ENCODE measurements at places on chromosomes 16 and 17. TPM values are rescaled to one million over a fixed set of nuclear protein-coding genes. Genes with fewer than 3 reads are reported as not detected.

The KRT16 gene
- total RNA-seq = not detected

The NME1 gene
- total RNA-seq = 18.9 TPM

The PLXDC1 gene
- 12.2 TPM for total RNA-seq

The TOM1L2 gene
- 284 TPM for total RNA-seq

The HOXB6 gene
- total RNA-seq = 0.66 TPM

The PRKCB gene
- 1.6 TPM for total RNA-seq

The DHRS7C gene
- 3.1 TPM for total RNA-seq

The KRTAP9-8 gene
- total RNA-seq = not detected

The KCNH6 gene
- total RNA-seq = not detected

The KRT28 gene
- total RNA-seq = not detected

The NEURL4 gene
- 31.9 TPM for total RNA-seq

GRCh38 chr16:21117567-21117966 lies 33.1 kb downstream of the DNAH3 start:
- no peak for DNase-seq
- no peak overlapping the region for H3K27ac ChIP-seq
- no peaks in the 10 kb centered on the region for H3K27me3 ChIP-seq
- no peaks in the 10 kb centered on the region for H3K36me3 ChIP-seq

DNA sequence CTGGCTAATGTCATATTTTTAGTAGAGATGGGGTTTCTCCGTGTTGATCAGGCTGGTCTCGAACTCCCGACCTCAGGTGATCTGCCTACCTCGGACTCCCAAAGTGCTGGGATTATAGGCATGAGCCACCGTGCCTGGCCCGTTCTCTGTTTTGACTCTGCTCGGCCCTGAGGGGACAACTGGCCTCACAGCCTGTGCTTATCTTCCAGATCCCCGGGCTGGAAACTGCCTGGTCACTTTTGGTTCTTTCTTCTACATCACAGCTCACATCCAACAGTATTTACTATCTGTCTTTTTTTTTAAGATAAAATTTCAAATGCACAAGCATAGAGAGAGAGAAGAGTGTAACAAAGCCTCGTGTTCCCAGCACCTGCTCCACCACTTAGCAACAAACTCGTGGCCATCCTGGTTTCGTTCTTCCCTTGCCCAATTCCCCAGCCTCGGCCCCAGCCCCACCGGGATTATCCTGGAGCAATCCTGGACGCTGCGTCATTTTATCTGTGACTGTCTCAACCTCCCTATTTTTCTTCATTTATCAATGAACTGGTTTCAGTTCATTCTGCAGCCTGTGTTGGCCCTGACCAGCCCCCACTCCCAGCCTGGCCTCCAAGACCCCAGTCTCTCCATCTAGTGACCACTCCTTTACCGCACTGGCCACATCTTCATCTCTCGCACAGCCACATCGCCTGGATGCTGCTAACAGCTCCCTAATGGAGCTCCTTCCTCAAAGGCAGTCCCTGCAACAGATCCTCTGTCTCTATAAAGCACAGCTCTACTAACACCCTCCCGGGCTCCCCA lies 21.1 kb downstream of the PIMREG start:
- no peak overlapping the region for H3K27ac ChIP-seq
- no peaks in the 10 kb centered on the region for H3K36me3 ChIP-seq
- DNase-seq = no peak
- H3K4me3 ChIP-seq = no peak overlapping the region

- peak overlapping the region; percentile 71 for H3K4me3 ChIP-seq
- peak; percentile 79 for DNase-seq
- H3K27me3 ChIP-seq = no peaks in the 10 kb centered on the region
- H3K27ac ChIP-seq = peak overlapping the region; percentile 88
Observed at GRCh38 chr17:75077496-75078283, 10.1 kb upstream of the SLC16A5 start.

DNA sequence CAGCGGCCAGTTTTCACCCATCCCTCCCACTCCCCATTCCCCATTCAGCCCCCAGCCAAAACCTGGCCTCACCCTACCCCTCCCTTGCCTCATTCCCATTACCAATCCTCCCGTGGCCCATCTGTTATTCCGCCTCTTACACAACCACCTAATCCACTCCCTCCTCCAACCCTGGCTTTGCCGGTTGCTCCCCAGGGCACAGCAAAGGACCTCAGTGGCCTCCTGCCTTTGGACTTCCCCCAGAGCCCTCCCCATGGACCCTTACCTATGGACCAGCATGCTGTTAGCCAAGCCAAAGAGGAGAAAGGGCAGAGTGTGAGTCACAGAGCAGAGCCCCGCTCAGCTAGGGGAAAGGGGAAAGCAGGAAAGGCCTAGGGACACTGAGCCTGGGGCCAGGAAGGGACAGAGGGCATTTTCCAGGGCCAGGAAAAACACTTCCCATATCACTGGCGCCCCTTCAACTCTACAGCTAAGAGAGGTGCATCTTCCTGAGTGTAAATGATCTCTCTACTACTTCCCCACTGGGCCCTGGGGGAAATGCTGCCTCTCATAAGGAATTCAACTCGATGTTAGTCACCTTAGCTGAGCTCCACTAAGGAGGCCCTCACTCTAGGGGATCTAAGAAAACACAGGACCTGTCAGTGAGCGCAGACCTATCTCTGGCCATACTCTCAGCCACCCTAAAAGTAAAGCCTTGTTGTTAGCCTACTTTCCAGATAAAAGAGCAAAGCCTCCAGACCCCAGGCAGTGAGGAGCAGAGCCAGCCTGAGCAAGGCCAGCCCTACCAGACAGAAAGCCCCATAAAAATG lies 10.6 kb downstream of the PEMT start:
- peaks cover 9% of the 10 kb centered on the region for H3K36me3 ChIP-seq
- no peak overlapping the region for H3K4me3 ChIP-seq
- no peak for DNase-seq

DNA sequence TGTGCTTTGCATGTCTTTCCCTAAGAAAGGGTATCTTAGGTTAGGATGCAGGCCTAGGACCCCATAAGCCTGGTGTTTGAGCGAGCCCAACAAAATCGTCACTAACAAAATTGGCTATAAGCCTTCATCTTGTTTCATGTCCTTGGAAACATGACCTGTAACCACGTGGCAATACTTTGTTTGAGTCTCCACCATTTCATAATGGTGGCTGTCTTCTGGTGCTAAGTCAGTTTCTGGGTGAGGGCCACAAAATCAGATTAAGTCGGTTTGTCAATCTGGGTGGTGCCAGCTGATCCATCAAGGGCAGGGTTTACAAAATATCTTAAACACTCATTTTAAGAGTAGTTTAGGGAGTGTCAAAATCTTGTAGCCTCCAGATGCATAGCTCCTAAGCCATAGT lies 33.0 kb downstream of the C16orf54 start:
- H3K4me3 ChIP-seq = no peak overlapping the region
- H3K27me3 ChIP-seq = no peaks in the 10 kb centered on the region
- no peak overlapping the region for H3K27ac ChIP-seq
- no peak for DNase-seq
- H3K4me1 ChIP-seq = peaks cover 3% of the 10 kb centered on the region

DNA sequence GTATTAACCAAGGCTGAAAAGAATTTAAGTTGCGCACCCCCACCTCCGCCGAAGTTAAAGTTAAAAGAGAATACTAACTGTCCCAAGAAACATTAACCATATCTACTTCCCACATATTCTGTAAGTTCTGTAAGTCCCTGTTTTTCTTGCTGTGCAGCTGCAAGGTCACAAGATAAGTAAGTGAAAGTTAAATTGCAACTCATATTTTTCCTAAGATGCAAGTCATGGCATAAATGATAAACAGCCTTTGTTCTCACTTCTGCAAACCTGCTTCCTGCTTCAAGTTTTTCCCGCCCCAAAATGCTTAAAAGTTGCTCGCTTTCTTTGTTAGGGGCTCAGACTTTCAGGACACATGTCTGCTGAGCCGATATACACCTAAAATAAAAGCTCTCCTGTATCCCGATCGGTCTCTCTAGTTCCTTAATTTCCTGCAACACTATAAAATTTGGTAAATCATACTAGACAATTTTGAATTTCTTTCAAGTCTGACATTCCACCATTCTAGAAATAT lies 32.6 kb upstream of the ABCA9 start:
- DNase-seq = no peak
- no peaks in the 10 kb centered on the region for H3K27me3 ChIP-seq
- peak overlapping the region; percentile 30 for H3K27ac ChIP-seq
- no peak overlapping the region for H3K4me3 ChIP-seq
- H3K36me3 ChIP-seq = peaks cover 35% of the 10 kb centered on the region

DNA sequence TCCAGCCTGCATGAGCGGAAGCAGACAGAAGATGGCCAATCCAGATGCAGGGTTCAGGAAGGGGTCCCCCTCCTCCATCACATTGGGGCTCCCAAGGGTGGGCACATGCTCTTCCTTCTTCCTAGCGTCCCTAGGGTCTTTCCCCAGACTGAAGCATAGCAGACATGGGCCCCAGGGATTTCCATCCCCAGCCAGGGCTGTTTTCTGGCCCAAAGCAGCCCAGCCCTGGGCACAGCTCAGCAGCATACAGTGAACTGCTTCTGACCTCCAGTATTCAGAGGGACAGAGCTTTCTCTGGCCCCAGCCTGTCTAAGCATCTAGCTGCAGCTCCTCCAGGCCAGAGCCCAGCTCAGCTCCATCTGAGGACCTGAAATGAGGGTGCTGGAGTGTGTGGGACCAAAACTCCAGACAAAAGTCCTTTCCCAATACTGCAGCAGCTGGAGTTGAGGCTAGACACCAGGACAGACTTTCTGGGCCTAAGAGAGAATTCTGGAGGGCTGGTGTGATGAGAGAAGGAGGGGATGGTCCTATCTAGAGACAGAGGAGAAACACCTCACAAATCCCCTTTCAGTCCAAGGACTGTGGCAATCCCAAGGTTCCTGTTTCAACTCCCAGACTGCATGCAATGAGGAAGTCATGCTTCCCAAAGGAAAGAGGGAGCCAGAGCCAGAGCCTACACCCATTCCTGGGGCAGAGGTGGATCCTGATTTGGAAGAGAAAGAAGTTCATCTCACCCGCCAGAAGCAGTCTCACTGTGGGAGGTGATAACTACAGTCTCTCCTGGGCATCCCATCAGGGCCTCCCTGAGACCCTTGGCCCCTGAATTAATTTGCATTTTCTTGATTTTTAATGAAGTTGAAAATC lies 4.5 kb upstream of the FOXN1 start:
- no peaks in the 10 kb centered on the region for H3K36me3 ChIP-seq
- H3K27me3 ChIP-seq = peaks cover 39% of the 10 kb centered on the region
- no peak for DNase-seq
- H3K4me3 ChIP-seq = no peak overlapping the region

DNA sequence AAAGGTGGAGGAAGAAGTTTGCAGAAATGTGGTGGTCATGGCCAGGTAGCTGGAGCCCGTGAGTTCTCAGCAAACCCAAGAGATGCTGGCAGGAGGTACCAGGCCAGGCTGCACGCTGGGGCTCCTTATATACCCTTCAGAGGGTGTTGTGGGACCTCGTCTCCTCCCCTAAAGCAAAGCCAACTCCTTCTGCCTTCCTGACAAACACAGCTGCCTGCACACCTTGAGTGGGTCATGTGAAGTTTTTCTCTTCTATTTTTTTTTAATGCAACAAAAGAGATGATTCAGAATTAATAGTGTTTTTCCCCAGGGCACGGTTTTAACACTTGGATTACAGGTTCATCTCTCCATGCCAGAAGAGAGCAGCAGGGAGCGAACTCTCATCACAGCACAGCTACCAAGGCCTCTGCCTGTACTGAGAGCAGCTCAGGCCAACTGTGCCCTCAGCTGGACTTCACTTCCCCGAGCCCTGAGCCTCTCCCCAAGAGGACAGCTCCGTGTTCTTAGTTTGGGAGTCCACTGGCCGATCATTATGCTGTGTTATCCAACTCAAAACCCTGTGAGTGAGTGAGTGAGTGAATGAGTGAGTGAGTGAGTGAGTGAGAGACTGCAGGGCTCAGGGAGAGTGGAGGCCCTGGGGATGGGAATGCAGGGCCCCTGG lies at the start of gene KRT15:
Gene KRT15, minus strand, starts transcription at position 102 of the 661 bp plus-strand sequence. Its CDS starts 63 bp downstream, at position 39.
- H3K27ac ChIP-seq = no peak within 1 kb of the TSS
- H3K27me3 ChIP-seq = peaks cover 96% of the 10 kb centered on the region
- no peak for DNase-seq
- no peak within 1 kb of the TSS for H3K4me3 ChIP-seq

DNA sequence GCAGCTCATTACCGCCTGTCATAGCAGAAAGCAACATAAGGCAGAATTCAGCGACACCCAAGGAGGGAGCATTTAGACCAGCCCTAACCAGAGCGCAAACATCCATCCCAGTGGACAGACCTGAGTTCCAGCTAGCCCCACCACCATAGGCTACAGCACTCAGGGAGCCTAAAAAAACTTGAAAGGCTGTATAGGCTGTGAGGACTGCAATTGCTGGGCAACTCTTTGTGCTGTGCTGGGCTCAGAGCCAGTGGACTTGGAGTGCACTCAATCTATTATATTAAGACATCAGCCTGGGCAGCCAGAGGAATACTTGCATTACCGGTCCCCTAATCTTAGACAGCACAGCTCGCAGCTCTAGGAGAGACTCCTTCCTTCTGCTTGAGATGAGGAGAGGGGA lies 207.3 kb downstream of the KIF2B start:
- no peak for DNase-seq
- no peak overlapping the region for H3K4me3 ChIP-seq
- no peaks in the 10 kb centered on the region for H3K27me3 ChIP-seq
- H3K4me1 ChIP-seq = no peaks in the 10 kb centered on the region
- H3K36me3 ChIP-seq = no peaks in the 10 kb centered on the region

- DNase-seq = peak; percentile 38
- H3K4me1 ChIP-seq = peaks cover 65% of the 10 kb centered on the region
- H3K36me3 ChIP-seq = peaks cover 9% of the 10 kb centered on the region
- H3K4me3 ChIP-seq = peak overlapping the region; percentile 81
Observed at GRCh38 chr17:42387661-42388380, 421 bp downstream of the STAT3 start.

DNA sequence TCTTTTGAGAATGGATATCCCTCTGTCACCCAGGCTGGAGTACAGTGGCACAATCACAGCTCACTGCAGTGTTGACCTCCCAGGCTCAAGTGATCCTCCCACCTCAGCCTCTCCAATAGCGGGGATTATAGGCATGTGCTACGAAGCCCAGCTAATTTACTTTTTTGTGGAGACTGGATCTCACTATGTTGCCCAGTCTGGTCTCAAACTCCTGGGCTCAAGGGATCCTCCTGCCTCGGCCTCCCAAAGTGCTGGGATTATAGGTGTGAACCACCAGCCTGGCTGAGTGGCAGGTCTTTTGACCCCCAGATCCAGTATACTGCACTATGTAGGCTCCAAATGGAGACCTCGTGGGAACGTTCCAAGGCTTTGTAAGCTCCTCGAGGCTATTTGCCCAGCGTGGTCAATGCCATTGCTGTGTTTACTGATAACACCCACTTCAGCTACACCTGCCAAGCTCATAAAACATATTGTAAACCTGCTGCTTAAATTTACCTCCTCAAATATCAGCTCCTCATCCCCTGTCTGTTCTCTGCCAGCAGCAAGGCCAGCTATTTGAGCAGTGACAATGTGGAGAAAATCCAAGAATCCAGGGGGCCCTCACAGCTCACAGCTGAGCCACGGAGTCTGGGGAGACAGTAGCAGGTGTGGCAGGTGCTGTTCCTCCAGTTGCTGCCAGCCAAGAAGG lies 16.2 kb upstream of the KIFC3 start:
- H3K27ac ChIP-seq = no peak overlapping the region
- no peaks in the 10 kb centered on the region for H3K36me3 ChIP-seq
- H3K4me1 ChIP-seq = peaks cover 23% of the 10 kb centered on the region
